ENCODE measurements at places on chromosomes 5 and 9. TPM values are rescaled to one million over a fixed set of nuclear protein-coding genes. Genes with fewer than 3 reads are reported as not detected.

DNA sequence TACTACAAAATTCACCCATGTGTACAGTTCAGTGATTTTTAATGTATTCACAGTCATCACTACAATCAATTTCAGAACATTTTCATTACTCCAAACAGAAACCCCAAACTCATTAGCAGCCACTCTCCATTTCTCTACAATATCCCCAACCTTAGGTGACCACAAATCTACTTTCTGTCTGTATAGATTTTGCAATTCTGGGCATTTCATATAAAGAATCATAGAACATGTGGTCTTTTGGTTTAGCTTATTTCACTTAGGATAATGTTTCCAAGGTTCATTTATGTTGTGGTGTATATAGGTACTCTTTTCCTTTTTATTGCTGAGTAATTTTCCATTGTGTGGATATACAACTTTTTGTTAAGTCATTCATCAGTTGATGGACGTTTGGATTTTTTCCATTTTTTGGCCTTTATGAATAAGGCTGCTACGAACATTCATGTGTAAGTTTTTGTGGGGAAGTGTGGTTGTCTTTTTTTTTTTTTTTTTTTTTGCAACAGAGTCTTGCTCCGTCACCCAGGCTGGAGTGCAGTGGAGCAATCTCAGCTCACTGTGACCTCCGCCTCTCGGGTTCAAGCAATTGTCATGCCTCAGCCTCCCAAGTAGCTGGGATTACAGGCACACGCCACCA is 54.5 kb downstream of the DOCK8 start:
- no peak for DNase-seq

GRCh38 chr9:75891277-75891741 is 836 bp downstream of the PCSK5 start:
- peak; percentile 94 for DNase-seq

The STPG3 gene
- total RNA-seq: not detected

The CD274 gene
- 4.5 TPM for total RNA-seq
